ENCODE measurements at places on chromosomes 16 and 17. TPM values are rescaled to one million over a fixed set of nuclear protein-coding genes. Genes with fewer than 3 reads are reported as not detected.

AIPL1 gene
- total RNA-seq: not detected

UBE2Z gene
- 103 TPM for total RNA-seq

CFAP52 gene
- not detected for total RNA-seq

PRSS33 gene
- total RNA-seq: not detected

VAT1 gene
- 413 TPM for total RNA-seq

GRAP gene
- 0.38 TPM for total RNA-seq

DNA sequence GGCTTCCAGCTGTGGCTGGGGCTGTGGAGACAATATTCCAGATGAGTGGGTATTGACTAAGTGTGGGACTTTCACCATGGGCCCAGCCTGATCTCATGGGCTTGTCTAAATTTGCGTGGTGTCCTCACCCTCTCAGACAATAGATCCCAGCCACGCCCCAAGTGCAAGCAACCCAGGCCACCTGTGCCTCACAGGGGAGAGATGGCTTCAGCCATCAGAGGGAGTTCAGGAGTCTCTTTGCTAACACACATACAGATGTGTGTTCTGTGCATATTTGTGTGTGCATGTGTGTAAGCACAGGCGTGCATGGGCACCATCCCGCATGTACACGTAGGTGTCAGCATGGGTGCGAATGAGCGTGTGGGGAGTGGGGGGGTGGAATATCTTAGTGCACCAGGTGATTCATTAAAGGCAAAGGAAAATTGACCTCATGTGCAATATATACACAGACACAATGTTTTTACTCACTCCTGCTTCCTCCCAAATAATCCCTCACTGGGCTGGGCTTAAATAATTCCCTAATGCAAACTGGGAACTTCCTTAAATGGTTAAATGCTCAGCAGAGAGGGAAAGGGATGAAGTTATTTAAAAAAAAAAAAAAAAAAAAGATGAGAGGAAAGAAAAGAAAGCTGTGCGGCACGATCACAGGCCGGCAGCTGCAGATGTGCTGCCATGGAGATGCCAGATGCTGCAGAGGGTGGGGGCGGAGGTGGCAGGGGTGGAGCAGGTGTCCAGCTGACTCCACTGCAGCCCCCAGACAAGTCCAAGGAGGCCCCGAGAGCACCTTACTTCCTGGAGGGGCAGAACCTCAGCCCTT lies 24.0 kb upstream of the CDC42EP4 start:
- DNase-seq: no peak

DNA sequence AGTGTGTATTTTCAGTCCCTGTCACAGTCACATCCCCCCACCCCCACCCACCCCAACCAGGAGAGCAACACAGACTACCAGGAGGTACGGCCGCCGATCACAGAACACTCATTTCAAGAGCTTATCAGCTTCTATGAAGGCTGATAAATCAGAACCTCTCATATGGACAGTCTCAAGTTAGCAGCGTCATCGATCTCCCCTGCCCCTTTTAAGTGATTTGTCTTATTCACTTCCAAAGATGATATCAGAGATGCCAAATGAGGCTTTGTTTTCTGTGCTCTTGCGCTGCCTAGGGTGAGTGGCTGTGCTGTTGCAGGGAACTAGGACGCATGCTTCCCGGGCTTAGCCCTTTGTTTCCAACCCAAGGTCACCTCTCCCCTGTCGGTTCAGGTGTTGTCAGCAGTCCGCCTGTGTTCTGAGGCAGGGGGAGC lies 26.8 kb upstream of the PMFBP1 start:
- DNase-seq: no peak

GRCh38 chr17:26775219-26775822 lies 518.6 kb upstream of the WSB1 start:
- no peak for DNase-seq

- no peak for DNase-seq
Measured at GRCh38 chr16:50316848-50317630, 50.7 kb downstream of the ADCY7 start.

DNA sequence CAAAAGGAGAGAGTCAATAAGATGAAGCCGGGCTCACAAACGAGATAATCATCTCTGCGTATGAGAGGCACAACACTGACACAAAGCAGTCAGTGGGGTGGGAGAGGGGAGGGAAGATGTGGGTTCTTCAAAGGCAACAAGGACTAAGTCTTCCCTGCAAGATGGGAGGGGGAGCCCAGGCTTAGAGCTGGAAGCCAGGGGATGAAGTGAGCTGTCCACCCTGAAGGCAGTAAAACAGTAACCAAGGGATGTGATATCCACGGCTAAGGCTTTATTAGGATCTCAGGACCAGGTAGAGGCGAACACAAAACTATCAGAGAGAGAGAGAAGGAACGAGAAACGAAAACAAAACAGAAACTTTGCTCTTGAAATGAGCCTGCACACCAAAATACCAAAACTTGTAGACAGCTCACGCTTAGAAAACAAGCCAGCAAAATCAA lies 115.9 kb downstream of the DYNLRB2 start:
- DNase-seq: no peak
